ENCODE measurements at places on chromosomes 6 and 20. TPM values are rescaled to one million over a fixed set of nuclear protein-coding genes. Genes with fewer than 3 reads are reported as not detected.

The SNRPB2 gene
- 28.5 TPM for total RNA-seq

The POM121L2 gene
- total RNA-seq = not detected

The RBM24 gene
- 187 TPM for total RNA-seq

The ABHD16B gene
- not detected for total RNA-seq

The C6orf15 gene
- total RNA-seq = not detected

The MYLK4 gene
- total RNA-seq = 1.4 TPM
